ENCODE measurements at places on chromosomes 6 and 20.
A peak's percentile ranks its signal among the peaks of the same experiment; 100 is the strongest.

DNA sequence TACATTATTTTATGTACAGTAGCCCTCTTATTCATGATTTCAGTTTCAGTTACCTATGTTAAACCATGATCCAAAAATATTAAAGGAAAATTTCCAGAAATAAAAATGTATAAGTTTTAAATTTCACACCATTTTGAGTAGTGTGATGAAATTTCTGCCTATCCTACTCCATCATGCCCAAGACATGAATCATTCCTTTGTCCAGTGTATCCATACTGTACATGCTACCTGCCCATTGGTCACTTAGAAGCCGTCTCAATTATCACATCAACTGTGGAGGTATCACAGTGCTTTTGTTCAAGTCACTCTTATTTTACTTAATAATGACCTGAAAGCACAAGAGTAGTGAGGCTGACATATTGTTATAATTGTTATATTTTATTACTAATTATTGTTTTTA, 32.3 kb upstream of the PLCB4 start:
- no peak for DNase-seq

DNA sequence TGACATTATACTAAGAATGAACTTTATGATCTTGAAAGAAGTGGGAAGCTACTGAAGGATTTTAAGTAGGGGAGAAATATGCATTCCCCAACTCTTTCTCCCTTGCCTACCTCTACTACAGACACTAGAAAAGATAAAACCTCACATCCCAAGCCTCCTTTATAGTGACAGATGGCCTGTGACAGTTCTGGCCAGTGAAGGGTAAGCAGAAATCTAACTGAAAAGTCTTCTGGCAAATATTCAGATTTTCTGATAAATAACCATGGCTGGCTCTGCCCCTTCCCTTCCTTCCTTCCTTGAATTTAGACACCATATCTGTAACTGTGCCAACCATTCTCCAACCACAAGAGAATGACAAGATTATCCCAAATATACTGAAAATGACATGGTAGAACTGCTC, 10.2 kb upstream of the BEND6 start:
- no peak for DNase-seq

DNA sequence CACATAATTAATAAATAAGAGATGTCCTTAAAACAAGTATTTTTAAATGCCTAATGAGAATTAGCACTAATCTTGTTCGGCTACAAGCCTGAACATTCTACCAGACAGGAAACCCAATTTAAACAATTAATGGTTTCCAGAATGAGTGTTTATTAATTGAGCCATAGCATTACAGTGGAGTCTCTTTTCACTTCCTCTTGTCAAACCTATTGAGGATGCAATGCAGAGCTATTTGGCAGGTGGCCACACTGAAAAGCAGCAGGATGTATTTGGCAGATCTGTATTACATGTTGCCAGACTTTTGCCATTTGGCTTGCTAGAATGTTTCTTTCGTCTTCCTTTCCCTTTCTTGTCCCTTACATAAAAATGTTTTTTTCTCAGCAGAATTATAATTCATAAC, 475.2 kb upstream of the MARCKS start:
- DNase-seq, result no peak

GRCh38 chr6:89251170-89251569, 34.0 kb upstream of the GABRR1 start:
- no peak for DNase-seq

- DNase-seq, result no peak
Observed at GRCh38 chr6:13709689-13710551, 1.7 kb downstream of the RANBP9 start.

GRCh38 chr6:106666282-106667021, 37.1 kb downstream of the QRSL1 start:
- DNase-seq, result no peak

DNA sequence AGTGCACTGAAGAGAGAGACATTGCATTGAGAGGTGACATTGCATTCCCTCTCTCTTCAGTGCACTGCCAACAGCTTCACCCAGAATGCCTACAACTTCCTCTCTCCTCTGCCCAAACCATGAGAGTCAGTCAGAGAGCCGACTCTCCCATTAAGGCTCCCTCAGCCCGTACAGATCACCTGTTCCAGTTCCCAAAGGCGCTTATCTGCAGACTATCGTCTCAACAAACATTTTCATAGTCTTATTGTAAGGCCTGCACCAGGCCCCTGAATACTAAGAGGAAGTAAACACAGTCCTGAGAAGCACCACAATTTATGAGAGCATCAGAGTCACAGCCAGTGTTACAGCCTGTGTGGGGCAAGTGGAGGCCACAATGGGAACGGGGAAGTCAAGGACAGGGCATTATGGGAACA, 53.7 kb downstream of the GFOD1 start:
- no peak for DNase-seq

GRCh38 chr6:131116755-131117360, 18.4 kb upstream of the AKAP7 start:
- no peak for DNase-seq

- DNase-seq, result no peak
Observed at GRCh38 chr6:28816909-28817807, 106.6 kb downstream of the TRIM27 start.

DNA sequence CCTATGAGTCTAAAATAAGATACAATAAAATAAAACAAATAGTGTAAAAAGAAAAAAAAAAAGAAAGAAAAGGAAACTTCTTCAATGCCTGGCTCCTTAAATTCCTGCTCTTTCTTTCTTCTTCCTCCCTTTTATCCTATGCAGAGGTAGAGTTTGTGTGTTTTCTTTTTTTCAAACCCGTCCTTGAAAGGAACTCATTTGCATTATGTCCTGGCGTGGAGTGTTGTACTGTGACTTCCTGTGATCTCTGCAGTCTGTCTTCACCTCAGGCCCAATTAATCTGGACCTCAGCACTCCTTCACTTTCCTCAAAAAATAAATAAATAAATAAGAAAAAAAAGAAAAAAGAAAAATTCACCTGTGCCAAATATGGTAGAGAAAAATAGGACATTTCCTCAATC, 541.9 kb upstream of the SPTLC3 start:
- DNase-seq, result no peak

DNA sequence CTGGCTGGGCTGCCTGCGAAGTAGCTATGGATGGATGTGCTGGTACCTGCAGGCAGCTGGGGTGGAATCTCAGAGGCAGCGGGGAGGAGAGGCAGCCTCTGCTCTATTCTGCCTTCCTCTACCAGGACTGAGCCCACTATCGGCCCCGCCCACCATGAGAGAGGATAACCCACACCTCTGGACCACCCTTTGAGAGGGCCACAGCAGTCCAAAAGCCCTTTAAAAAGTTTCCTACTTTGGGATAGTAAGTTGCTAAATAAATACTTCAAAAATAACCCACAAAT, 36.1 kb downstream of the EZR start:
- DNase-seq, result no peak

DNA sequence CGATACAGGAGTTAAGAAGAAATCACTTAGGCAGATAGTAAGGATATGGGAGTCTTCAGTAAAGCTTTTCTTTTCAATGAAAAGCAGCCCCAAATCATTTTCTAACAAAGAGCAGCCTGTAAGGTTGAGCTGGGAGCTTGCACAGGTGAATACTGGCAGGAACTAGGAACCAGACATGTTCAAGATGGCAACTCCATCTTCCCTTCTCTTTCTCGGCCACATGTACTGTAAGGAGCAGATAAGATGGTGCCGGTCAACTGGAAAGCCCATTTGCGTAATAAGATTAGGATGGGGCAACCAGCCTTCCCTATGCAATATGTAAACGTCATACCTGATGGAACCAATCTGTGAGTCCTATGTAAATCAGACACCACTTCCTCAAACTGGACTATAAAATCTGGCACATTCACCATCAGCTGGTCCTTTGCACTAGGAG, 46.2 kb upstream of the RNGTT start:
- no peak for DNase-seq

DNA sequence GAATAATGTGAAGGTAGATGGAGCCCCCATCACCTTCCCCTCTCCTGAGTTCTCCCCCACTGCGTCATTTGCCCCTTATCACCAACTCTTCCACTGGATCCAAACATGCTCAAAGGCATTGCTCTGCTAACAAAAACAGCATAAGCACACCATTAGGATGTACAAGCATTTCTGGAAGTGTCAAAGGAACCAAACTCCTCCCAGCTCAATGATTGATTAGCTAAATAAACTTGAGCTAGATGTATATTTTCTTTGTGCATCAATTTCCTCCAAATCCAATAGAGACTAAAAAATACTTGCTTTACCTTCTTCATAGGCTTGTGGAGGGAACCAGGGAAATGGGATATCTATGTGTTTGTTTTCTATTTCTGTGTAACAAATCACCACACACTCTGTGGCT, 248.4 kb upstream of the JARID2 start:
- no peak for DNase-seq

- no peak for DNase-seq
Observed at GRCh38 chr6:114096561-114097172, 125.7 kb upstream of the HDAC2 start.

DNA sequence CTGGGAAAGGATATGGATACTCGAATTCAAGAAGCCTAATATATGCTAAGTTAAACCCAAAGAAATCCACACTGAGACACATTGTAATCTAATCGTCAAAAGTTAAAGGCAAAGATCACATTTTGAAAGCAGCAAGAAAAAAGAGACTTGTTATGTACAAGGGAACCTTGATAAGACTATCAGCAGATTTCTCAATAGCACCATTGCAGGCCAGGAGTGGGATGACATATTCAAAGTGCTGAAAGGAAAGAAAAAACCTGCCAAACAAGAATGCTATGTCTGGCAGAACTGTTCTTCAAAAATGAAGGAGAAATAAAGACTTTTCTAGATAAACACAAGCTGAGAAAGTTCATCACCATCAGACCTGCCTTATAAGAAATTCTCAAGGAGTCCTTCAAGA, 75.2 kb downstream of the COL21A1 start:
- DNase-seq, result no peak

GRCh38 chr6:147141711-147142308, 62.4 kb upstream of the STXBP5 start:
- no peak for DNase-seq

DNA sequence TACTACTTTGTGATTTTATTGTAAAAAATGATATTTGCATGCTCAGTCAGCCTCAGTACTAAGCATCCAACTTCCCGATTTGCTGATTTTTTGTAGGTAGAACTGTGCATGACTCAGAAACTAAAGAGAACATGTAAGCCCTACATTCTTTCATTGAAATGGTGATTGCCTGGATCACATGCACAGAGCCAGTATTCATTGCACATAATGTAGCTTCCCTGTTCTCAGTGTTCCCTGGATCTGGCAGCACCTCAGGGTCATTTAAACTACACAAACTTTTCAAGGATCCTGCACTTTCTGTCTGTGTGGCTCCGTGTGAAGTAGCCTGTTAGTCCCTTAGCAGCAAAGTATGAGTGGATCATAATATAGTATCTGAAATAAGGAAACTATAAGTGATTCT, 422.9 kb upstream of the AGPAT4 start:
- no peak for DNase-seq

DNA sequence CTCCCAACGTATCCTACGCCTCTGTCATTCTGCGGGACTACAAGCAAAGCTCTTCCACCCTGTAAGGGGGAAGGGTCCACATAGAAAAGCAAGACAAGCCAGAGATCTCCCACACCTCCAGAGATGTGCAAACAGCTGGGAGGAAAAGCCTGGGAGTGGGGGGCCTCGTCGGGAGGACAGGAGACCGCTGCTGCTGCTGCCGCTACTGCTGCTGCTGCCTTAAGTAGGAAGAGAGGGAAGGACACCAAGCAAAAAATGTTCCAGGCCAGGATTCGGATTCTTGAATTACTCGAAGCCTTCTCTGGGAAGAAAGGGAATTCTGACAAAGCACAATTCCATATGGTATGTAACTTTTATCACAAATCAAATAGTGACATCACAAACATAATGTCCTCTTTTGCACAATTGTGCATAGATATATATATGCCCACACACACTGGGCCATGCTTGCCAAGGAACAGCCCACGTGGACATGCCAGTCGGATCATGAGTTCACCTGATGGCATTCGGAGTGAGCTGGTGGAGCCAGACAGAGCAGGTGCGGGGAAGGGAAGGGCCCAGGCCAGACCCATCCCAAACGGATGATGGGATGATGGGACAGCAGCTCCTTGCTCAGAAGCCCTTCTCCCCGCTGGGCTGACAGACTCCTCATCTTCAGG, 108.8 kb upstream of the RAB32 start:
- no peak for DNase-seq

GRCh38 chr6:31420546-31420945, 17.2 kb downstream of the MICA start:
- no peak for DNase-seq

DNA sequence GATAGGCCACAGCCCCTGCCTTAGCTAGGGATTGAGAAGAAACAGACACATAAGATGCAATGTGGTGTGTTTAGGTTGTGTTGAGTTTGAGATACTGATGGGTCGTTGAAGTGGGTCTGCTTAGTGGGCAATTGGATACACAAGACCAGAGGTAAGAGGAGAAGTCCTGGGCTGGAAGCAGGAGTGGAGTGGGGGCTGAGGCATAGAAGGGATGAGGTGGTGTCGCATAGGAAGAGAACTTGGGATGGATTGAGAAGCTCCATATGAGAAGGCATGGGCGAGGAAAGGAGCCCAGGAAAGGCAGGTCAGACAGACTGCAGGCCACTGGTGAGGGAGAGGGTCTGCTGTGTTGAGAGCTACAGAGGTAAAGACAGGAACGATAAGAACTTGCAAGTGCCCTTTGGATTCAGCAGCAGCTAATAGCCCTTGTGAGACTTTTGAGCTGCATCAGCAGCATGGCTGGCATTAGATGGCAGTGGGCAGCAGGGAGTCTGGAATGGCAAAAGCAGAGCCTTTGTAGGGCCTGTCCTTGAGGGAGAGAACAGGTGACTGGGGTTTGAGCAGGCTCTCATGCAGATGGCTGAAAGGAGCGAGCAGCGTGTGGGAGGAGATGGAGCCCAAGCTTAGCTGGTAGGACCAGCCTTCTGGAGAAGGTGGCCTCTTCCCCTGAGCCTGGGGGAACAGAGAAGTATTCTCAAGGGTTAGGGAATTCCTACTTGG, 33.2 kb downstream of the PLCG1 start:
- no peak for DNase-seq

GRCh38 chr6:17633465-17634188, 33.5 kb downstream of the FAM8A1 start:
- no peak for DNase-seq

DNA sequence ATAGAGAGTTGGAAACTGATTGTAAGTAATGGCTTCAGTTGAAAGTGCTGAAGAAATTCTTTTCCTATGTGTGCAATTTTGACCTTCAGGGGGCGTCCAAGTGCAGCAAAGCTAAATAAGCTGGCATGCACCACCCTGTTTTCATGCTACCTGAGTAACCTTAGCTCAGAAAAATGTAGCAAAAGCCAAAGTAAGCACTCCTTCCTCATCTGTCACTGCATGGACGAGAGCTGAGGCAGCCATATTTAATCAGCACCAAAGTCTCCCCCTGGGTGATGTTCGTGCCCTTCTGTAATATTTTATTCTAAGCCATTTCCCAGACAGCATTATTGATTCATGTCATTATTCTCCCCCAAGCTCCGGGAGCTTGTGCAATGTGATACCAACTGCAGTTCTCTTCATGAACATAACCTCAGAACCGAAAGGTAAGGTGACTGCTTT, 123.1 kb downstream of the RPS12 start:
- peak; percentile 57 for DNase-seq

- DNase-seq, result no peak
Observed at GRCh38 chr6:147441751-147442150, 66.7 kb upstream of the SAMD5 start.

GRCh38 chr6:169967687-169968086, 216.3 kb downstream of the ERMARD start:
- DNase-seq, result no peak

All from neural crest cell (in vitro differentiated cells).